ENCODE measurements at places on chromosomes 5 and 9.

GRCh38 chr5:138212828-138213160 lies 329 bp downstream of the CDC23 start:
- DNase-seq, result no peak

- DNase-seq, result no peak
Measured at GRCh38 chr9:98603821-98604383, 104.8 kb downstream of the GABBR2 start.

- DNase-seq, result no peak
Measured at GRCh38 chr5:122258241-122258640, 53.8 kb upstream of the SNCAIP start.

DNA sequence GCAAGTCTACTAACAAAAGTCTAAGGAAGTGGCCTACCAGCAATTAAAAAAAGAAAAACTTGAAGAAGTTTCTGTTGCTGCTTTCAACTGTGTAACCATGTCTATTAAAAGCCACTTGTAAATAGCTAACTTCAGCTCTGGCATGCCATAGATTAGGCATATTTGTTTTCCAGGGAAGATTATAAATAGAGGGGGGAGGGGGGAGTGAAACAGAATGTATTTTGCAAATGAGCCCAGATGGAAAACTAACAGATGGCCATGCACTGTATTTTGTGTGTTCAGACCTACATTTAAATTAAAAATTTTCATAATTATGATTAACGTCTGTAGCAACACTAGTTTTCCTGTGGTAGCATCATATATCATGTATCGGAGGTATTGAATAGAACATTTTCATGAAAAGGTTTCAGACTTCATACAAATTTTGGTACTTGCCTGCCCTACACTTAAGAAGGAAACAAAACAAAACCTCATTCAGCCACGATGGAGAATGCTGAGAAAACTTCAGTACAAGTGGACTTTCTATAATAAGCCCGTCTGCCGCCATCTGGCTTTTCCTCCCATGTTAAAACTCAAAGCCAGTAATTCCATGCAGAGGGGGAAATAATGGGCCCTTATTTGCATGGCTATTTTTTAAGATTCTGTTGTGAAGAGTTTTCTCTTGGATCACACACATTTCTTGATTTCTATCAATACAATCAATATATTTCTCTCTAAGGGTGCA lies 220.4 kb upstream of the SMARCA2 start:
- DNase-seq, result no peak

DNA sequence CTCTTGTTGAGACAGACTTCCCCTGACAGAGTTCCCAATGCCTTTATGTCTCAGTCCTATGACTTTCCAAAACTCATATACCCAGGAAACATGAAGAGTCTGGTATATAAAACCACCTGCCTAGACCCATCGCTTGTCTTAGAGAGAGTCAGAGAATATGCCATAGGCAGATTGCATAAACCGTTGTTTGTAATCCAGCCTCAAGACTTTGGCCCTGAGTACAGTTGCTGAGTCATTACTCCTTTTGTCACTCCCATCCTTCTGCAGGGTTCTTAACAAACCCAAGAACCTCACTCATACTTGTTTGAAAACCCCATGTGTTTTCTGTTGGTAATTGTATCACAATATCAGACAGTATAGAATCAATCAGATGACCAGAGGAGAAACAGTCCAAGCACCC lies 616.3 kb downstream of the SLCO4C1 start:
- no peak for DNase-seq

GRCh38 chr5:85453026-85453349 lies 1068.3 kb upstream of the EDIL3 start:
- DNase-seq, result no peak

Data from stimulated activated CD8-positive, alpha-beta memory T cell treated with anti-CD3 and anti-CD28 coated beads, Interleukin-7, amount 100 ng/mL, for 1 hour (primary cell).